NCI-H187 (cell line): ENCODE measurements at places on chromosomes 1 and 21.

GRCh38 chr1:47225430-47226100 lies 6.5 kb downstream of the TAL1 start:
- no peak for DNase-seq

- no peak for DNase-seq
These were observed 53.7 kb upstream of the CACYBP start for GRCh38 chr1:174946031-174946430.

DNA sequence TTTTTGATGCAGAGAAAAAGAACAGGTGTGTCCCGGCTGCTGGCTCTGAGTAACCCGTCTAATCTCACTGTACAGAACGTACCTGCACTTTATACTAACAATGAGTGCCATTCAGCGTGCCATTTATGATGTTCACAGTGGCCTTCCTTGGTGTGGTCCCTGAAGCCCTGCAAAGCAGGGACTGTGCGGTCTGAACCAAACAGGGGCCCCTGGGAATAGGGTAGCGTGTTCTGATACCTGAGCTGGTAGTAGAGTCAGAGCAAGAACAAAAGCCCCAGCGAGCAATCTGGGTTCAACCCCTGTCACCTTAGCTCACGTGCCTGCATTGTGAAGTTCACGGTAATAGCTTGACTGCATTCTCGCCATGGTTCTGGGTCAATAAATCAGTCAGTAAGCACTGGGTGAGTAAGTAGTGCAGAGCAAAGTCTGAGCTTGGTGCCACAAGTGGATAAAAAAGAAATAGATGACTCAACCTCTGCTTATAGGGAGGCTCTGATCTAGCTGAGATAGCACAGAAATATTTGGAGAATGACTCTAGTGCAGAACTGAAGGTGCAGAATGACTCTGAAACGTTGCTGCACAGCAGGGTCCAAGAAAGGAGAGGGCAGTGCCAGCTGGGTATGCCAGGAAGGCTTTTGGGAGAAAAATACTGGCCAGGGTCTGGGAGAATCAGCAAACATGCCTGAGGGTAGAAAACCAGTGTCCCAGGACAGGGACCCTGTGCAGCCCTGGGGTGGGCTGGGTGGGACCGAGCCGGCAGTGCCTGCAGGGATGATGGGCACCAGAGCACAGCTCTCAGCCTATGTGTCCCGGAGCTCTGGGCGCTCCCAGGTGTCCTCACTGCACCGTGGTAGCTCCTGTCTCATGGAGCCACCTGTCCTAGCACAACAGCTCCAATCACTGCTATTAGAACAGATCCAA lies 125.9 kb downstream of the RHOU start:
- DNase-seq, result peak; percentile 8

GRCh38 chr1:201511941-201512539 lies 5.1 kb upstream of the CSRP1 start:
- no peak for DNase-seq

DNA sequence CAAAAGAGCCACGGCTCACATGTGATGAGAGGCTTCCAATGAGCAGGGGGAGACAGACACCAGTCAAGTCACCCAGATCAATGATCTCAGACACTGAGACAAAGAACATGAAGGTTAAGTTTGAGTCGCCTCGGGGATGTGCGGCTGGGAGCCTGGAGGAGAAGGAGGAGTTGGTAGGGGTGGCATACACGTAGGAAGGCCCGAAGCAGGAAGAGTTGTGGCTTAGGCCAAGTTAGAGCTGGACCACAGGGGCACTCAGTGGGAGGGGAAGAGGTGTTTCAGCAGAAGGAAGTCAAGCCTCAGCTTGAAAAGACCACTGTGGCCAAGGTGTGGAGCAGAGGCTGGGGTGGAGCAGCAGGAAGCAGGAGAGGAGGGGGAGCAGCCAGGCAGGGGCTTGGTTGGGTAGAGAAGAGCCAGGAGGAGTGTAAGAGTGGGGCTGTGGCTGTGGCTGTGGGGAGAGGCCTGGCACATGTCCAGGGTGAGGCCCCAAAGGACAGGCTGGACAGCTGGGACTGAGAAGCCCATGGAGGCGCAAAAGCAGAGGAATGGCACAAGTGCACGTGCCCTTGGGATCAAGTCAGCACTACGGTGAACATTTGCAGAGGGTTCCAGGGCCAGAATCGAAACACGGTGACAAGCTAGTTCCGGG lies 27.6 kb downstream of the CTNNBIP1 start:
- DNase-seq, result no peak

- no peak for DNase-seq
These were observed 18.4 kb upstream of the C1QA start for GRCh38 chr1:22618056-22618455.

DNA sequence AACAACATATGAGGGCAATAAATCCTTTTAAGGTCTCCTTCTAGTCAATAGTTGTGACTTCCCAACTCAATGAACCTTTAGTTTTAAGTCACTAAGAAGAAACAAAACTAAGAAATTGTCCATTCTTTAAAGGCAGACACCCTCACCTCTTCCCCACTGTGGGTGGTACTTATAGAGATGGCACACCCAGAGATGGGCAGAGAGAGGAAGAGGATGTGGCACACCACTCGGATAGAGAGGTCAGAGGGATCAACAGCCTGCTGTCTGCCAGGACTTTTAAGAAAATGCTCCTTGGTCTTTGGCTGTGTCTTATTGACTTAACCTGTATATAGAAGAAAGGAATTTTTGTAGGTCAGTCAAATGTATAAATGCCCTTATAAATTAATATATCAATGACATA lies 45.1 kb downstream of the FASLG start:
- no peak for DNase-seq

- no peak for DNase-seq
These were observed 22.7 kb upstream of the ACTRT2 start for GRCh38 chr1:2998503-2999100.

- DNase-seq, result no peak
These were observed 12.2 kb upstream of the CLSTN1 start for GRCh38 chr1:9835758-9836631.

GRCh38 chr1:222950892-222951291 lies 136.1 kb downstream of the DISP1 start:
- DNase-seq, result no peak

DNA sequence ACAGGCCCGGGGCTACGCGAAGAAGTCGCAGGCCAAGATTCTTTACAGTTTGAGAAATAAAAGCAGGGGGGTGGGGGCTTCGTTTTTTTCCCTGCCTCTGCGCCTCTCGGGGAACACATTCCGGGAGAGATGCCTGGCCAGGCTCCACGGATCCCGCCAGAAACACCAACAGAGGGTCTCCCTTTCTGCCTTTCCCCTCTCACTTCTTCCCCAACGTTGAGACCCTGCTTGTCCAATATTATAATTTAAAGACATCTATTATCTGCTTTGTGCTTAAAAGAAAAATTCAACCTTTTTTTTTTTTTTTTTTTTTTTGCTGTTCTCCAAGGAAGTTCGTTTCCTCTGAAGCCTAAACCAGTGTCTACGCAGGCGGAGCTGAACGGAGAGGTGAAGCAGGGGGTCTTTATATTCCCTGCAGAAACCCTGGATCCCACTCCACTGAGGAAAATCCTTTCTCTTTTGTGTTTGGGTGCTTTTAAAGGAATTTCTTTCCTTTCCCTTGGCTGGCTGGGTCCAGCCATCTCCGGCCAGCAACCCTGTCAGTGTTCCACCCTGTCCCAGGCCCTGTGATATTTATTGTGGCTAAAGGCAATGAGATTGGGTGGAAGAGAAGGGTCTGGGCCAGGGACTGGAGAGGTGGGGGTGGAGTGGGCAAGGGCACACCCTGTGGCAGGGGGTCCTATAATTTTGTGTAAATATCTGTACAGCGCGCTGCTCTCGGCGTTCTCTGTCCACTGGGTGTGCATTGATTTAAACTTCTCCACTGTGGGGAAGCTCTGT lies 2.2 kb downstream of the FOXD2 start:
- DNase-seq, result no peak

GRCh38 chr1:76957961-76958360 lies 90.7 kb downstream of the ST6GALNAC5 start:
- no peak for DNase-seq

GRCh38 chr1:2989976-2990375 lies 31.3 kb upstream of the ACTRT2 start:
- no peak for DNase-seq

- DNase-seq, result no peak
These were observed 8.4 kb downstream of the SLC35F3 start for GRCh38 chr1:233912909-233913308.

DNA sequence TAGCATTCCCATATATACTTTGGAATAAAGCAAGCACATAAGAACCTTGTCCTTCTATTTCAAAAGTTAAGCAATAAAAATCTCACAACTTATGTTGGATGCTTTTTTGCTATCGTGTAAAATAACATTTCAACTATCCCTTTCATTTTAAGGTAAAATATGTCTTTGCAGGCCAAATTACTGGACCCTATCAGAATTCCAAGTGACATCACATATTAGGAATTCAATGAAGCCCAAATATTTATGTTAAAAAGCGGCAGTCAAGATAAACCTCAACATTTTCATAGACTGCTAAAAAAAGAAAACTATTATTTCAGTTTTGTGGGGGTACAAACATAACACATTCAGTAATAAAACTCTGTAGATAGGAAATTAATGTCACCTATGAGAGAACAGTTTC lies 252.0 kb downstream of the KCTD3 start:
- DNase-seq, result no peak

GRCh38 chr1:117566556-117566955 lies 39.3 kb upstream of the TENT5C start:
- DNase-seq, result no peak

DNA sequence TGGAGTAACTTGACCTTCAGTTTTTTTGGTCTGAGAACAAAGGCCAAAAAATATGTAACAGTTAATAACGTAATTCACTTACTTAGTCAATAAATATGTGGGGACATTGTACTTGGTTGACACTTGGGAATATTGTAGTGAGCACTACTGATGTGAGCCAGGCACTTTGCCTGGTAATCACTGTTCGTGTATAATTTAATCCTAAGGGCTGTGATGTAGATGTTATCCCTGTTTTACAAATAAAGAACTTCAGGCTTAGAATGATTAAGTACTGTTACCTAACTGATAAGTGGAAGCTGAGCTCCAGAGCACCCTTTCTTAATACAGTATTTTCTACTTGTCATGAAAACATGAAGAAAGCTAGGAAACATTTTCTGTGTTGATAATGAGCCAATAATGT lies 28.0 kb downstream of the PTBP2 start:
- DNase-seq, result no peak

- no peak for DNase-seq
These were observed 183.6 kb downstream of the NR5A2 start for GRCh38 chr1:200211157-200211556.

GRCh38 chr1:116762781-116763115 lies 8.5 kb downstream of the CD2 start:
- no peak for DNase-seq

DNA sequence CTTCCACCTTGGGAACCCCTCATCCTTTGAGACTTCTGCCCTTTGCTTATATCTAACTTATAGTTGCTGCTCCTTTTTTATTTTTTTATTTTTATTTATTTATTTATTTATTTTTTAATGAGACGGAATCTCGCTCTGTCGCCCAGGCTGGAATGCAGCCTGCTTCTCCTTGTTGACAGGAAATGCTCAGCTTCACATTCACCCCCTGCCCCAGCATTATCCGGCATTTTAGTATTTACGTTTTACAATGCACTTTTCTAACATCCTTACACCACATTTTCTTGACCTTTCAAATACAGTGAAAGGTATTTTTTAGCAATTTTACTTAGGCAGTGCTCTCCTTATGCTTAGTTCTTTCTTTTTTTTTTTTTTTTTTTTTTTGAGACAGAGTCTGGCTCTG lies 14.9 kb downstream of the CXADR start:
- DNase-seq, result no peak

DNA sequence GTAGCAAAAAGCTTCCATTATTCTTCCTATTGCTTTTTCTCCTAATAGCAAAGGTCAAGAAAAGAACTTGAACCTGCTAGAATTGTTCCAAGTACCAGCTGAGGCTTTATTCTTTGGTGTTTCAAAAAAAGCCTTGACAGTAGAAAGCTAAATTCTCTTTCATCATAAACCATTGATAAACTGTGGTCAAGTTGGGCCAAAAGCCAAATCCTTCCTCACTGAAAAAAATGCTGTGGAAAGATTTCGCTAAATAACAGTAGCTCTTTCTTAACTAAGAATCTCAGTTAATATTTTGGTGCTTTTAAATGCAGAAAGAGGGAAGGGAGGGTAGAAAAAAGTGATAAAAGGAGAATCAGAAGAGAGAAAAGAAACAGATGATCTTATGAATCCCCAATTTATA lies 14.0 kb upstream of the JAM2 start:
- no peak for DNase-seq

GRCh38 chr1:243179720-243180119 lies 75.4 kb downstream of the CEP170 start:
- DNase-seq, result no peak

GRCh38 chr1:54124472-54124871 lies 28.3 kb downstream of the CDCP2 start:
- DNase-seq, result no peak

GRCh38 chr1:220485791-220486190 lies 42.1 kb upstream of the MARK1 start:
- DNase-seq, result no peak

DNA sequence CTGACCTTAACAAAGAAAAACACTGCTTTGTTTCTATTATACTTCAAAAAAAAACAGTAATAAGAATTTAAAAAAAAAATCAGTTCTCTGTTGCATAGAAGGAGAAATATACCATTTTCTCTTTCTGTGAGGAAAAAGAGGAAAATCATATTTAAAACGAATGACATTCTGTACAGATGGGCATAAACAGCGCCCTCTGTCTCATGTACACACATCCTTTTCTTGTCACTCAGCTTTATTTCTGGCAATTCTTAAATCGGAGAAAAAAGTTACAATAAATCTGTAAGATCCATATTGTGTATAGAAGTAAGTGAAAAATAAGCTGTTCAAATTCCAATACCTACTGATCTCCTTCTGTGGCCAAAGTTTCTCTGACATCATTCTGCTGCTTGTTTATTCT lies 245.4 kb downstream of the SMYD3 start:
- DNase-seq, result no peak

GRCh38 chr21:41365377-41366107 lies 3.7 kb downstream of the MX2 start:
- no peak for DNase-seq

DNA sequence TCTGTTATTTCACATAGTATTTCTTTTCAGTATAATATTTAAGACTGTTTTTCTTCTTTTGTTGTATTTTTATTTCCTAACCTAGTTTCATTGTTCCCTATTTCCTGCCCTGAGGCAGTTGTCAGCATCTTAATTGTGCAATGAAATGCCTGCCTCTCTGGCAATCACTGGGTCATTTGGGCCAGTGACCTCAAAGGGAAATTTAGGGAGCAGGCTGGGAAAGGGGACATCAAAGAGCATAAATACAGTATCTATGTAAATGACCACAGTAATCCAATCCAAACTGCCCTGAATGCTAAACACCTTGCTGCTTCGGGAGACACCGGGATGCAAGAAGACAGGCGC lies 147.8 kb downstream of the TLR5 start:
- DNase-seq, result no peak

- no peak for DNase-seq
These were observed 69.1 kb downstream of the COLGALT2 start for GRCh38 chr1:183968386-183968785.

GRCh38 chr1:110011527-110012041 lies 22.8 kb upstream of the STRIP1 start:
- no peak for DNase-seq

- DNase-seq, result peak; percentile 65
These were observed 540 bp downstream of the CD55 start for GRCh38 chr1:207321790-207322645.
